Stimulated activated CD4-positive, alpha-beta T cell treated with anti-CD3 and anti-CD28 coated beads, Interleukin-12 subunit alpha, Interleukin-12 subunit beta, amount 100 ng/mL, for 48 hours (primary cell): ENCODE measurements at places on chromosomes 11 and 22.

DNA sequence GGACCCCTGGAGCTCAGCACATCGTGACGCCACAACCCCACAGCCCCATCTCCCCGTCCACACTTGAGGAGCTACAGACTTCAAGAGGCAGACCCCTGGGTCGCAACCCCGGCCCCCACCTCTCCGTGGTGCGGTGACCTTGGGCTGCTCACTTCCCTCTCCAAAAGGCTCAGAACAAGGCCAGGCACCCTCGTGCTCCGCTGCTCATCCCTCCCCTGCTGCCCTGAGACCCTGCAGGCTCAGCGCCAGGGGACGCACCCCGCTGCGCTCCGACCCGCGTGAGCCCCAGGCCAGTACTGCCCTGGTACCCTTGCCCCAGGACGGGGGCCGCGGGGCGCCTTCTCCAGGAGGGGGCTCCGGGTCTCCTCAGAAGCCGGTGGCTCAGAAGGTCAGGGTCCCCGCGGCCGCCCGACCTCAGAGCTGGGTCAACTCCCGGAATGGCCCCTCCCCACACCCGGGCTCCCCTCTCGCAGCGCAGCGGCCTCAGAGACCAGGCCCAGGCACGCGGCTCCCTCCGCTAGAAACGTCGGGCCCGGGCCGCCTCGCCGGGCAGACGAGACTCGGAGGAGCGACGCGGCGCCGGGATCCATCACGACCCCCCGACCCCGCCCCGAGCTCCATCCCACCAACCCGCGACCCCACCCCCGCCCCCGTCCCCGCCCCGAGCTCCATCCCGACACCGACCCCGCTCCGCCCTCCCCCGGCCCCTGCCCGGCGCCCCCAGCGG lies 563 bp downstream of the GATD1 start:
- peak; percentile 36 for DNase-seq

DNA sequence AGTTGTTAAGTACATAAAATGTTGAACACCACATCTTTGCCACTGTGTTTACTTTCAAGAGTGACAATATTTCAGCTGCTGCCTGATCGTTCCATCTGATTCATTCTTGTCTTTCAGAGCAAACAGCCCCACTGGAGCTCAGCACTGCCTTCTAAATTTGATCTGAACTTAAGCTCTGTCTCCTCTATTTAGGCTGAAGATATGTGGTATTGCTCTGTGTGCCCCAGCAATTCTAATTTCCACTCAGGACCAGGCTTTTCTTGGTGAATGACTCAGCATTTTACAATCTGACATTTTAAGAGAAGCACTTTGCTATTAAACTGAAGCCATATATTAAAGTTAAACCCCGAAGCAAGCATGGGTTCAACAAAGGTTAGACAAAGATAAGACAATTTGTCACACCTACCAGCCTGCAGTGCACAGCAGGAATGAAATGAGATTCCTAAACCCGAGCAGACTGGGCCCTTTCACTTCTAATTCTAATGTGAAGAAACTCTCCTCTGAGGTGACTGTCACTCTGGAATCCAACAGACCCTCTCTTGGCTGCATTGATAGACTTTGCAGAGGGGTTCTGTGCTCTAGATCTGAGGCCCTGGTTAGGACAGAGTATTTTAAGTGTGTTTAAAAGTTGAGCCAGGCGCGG lies 41.7 kb upstream of the PLET1 start:
- no peak for DNase-seq

DNA sequence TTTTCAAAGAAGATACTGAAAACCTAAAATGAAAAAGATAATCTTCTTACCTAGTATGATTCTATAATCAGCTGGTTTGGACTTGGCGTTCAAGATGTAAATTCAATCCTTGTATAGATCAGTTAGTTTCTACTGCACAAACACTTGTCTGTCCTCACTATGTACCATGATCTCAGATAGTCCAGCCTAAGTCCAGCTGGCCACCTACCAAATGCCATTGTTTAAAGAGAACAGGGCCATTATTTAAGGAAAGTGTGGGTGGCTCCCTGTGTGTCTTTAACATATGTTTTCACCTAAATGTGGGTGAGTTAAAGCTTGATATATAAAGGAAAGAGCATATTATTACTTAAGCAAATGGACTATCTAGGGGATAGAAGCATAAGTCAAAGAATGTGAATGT lies 38.6 kb downstream of the BLID start:
- DNase-seq, result no peak

DNA sequence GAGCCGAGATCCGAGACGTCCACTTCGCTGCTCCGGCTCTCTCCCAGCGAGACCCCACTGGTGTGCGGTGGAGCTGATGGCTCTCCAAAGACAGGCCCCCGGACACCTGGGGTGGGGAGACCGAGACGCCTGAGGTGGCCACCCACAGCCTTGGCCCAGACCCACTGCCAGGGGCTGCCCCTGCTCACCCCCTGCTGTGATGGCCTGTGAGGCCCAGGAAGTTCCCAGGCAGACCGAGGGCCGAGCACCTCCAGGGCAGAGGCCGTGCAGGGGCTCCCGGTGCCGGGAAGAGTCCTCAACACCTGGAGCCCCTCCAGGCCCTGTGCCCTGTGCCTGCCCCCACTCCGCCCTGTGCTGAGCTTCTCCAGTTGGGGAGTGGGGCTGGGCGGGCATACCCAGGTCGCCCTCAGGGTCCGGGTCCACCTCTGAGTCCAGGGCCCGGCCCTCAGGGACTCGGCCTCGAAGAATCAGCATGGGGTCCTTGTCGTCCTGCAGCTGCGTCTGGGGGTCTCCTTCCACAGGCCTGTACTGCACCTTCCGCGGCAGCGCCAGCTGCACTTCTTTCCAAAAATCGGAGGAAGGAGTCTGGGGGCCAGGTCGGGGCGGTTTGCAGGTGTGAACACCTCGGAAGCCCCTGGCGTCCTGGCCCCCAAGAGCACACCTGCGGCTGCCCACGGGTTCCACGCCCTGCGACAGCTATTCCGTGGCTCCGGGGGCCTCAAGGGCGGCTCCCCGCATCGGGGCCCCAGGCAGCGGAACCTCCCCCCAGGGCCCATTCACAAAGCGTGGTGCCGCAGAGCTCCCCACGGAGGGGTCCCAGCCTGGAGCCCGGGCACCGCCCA lies 8.6 kb downstream of the SIGIRR start:
- no peak for DNase-seq

- DNase-seq, result no peak
Measured at GRCh38 chr11:46073632-46074031, 47.6 kb downstream of the PHF21A start.

- DNase-seq, result no peak
Measured at GRCh38 chr11:5818245-5818886, 9.6 kb downstream of the OR52N2 start.

DNA sequence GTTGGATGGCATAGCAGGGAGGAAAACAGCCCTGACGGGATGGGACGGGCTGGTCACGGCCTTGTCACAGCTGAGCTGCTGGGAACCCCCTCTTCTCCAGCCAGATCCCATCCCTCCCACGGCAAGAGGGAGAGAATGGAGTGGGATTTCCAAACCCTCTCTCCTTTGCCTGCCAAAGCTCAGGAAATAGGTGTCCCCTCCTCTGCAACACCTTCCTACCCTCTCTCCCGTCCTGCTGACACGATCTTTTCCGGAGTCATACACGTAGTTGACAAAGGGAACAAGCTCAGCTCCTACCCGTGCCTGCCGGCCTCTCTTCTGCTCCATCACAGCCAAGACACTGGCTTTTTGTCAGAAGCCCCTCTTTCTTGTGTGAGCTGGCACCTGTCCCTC lies 48.1 kb downstream of the PISD start:
- no peak for DNase-seq

GRCh38 chr11:75706260-75706729 lies 11.3 kb upstream of the MOGAT2 start:
- peak; percentile 60 for DNase-seq

GRCh38 chr11:30171661-30172060 lies 59.2 kb upstream of the FSHB start:
- no peak for DNase-seq

GRCh38 chr11:116065191-116065895 lies 561.1 kb upstream of the CADM1 start:
- DNase-seq, result no peak

DNA sequence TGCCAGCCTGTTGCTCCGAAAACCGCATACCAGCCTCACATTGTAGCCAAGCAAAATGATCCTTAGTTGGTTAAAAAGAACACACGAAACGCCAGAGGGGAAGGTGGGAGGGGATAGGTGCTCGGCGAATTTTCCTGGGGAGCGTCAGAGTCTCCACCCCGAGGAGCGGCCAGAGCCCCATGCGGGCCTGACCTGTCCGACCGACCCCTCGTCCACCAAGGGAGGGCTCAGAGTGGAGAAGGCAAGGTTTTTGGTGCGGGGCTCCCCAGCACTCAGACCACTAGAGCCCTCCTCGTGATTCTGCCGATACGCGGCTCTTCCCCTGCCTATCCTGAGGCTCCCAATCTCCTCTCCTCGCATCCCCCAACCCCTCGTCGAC lies 39.6 kb downstream of the DIXDC1 start:
- DNase-seq, result no peak

DNA sequence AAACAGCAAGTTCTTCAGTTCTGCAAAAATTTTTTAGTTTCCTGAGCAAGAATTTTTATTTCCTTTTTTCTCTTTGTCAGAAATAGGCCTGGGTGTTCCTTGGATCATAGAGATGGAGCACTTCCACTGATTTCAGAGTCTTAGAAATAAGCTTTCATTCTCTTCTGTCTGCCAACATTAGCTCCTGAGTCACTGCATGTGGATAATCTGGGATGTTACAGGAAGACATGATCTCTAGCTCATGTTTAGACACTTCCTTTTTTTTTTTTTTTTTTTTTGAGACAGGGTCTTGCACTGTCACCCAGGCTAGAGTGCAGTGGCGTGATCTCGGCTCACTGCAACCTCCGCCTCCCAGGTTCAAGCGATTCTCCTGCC lies 13.2 kb upstream of the TMEM218 start:
- no peak for DNase-seq

DNA sequence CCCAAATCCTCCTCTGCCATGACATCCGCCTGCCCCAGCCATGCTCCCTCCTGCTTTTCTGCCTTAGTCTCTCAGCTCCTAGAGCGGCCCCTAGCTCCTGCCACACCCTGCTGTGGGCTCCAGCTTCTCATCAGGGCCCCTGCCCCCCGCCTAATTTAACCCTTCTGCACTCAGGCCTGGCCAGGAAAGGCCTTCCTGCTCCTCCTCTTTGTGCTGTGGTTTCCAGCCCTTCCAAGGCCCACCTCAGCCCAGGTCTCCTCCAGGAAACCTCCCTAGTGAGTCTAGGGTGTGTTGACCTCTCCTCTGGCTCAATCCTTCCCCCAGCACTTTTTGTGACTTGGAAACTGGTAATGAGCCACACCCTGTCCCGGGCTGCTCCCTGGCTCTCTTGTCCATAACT lies 11.3 kb downstream of the PTPN5 start:
- DNase-seq, result no peak

DNA sequence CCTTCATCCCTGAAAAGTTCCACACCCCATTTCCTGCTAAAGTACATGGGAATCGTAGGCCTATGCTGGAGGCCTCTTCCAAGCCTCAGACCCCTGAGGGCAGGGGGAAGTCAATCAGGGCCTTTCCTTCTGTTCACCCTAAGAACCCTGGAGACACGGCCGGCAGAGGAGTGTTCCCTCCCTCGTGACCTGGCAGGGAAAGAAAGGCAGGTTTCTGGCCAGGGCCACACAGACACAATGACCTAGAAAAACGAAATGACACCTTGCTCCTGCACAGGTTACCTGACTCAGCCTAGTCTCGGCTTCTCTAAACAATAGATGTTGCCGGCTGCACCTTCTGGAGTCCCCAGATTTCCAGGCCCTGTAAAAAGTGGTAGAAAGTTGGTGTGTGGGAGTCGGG lies 60.6 kb upstream of the CADM1 start:
- DNase-seq, result no peak

DNA sequence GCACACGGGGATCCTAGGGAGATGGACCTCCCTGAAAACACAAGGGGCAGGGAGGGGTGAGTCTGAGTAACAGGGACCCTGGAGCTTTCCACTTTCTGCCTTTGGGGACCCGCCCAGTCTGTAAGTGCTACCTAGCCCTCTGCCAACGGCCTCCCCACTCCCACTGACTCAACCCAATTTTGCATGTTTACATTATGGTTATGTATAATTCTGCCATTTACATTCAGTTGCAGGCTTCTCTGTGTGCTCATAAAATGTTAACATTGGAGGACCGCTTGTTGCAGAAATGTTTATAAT lies 105.8 kb downstream of the DSCAML1 start:
- DNase-seq, result no peak

- no peak for DNase-seq
Measured at GRCh38 chr22:17260950-17261349, 41.7 kb upstream of the ADA2 start.

DNA sequence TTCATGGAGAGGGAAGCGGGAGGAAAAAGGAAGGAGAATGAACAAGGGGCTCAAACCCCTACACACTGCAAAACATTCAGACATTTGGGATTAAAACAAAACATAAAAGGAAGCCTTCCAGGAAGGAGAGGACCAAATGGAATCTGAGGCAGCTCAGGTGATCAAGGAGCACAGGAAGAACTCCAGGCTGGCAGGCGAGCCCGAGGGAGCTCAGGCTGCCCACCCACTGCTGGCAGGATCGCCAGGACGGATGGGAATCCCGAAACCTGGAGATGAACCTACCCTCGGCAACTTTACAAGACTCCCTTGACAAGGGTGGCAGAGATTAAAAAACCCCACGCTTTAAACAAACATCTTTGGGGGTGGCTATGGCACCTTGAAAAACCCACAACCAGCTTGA lies 5.0 kb upstream of the PYGM start:
- DNase-seq, result no peak

DNA sequence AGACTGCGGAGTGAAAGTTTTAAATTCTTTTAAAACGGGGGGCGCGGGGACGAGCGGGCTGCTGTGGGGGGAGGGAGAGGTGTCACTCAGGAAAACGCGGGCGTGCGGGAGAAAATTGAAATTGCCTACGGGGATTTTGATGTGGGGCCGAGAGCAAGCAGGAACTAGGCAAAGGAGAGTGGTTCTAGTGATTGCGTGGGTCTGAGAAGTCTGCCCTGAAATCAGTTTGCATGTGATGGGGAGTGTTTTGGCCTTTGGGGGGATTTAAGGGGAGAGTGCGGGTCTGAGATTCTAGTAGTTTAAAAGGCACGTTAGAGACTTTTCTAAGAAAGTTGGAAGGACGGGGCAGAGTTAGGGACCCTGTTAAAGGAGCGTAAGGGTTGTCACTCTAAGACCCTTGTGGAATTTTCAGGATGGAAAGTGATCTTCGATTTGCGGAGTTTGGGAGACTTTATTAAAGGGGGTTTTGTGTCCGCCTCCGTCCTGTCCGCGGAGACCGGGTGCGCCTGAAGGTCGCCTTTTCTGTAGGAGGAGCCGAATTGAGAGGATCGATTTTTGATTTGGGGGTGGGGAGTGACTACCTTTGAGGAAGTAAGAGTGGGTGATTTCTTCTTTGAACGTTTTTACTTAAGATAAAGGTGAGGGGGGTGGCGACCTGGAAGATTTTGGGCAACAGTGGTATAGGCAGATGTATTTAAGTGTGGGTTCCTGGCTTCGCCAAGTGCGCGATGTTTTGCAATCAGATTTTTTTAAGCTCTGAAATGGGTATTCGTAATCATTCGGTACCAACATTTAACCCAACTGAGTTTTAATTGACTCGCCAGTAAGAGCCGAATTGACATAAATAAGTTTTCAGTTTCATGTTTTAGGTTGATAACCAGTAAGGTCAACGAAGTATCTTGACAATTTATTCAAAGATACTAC lies 1.1 kb downstream of the EED start:
- DNase-seq, result no peak
